ENCODE measurements at places on chromosomes 4 and X.
A peak's percentile ranks its signal among the peaks of the same experiment; 100 is the strongest.

GRCh38 chrX:86383681-86384540 is 235.7 kb downstream of the DACH2 start:
- DNase-seq = no peak

- no peak for DNase-seq
Measured at GRCh38 chr4:6507345-6507744, 34.9 kb upstream of the PPP2R2C start.

- DNase-seq = no peak
Measured at GRCh38 chrX:15499976-15500375, 631 bp upstream of the BMX start.

DNA sequence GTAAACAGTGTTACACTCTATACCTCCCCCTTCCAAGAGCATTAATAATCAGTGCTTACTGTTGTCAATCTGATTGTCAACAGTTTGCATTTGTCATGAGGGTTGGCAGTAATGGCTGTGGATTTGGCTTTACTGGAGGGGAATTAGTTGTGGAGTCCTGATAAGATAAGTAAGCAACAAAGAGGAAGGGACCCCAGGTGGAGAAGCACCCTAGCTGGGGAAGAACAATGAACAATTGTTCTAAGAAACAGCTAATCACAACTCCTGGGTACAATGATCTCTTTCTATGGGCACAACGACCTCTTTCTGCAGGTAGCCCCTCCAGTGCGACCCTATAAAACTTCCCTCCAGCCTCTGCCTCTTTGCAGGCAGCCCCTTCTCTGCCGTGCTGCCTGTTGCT is 53.2 kb upstream of the CDKN2AIP start:
- no peak for DNase-seq

DNA sequence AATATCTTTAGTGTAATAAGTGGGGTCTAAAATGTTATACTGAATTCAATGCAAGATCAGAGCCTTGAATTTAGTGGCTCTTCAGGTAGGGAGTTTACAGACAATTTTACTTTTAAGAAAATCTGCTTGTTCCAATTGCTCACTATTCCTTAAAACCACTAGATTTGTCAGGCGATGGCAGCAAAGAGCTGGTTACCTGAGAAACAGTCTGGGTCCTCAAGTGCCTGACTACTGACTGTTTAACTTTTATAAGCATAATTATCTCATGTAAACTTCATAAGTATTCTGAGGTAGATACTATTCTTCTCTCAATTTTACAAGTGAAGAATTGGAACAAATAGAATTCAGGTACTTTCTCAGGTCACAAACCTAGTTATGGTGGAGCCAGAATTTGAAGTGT is 84.3 kb downstream of the RRAGB start:
- peak; percentile 15 for DNase-seq

GRCh38 chr4:56160636-56161035 is 211.9 kb downstream of the CEP135 start:
- DNase-seq = no peak

- DNase-seq = no peak
Measured at GRCh38 chr4:151887816-151888180, 127.0 kb upstream of the GATB start.

DNA sequence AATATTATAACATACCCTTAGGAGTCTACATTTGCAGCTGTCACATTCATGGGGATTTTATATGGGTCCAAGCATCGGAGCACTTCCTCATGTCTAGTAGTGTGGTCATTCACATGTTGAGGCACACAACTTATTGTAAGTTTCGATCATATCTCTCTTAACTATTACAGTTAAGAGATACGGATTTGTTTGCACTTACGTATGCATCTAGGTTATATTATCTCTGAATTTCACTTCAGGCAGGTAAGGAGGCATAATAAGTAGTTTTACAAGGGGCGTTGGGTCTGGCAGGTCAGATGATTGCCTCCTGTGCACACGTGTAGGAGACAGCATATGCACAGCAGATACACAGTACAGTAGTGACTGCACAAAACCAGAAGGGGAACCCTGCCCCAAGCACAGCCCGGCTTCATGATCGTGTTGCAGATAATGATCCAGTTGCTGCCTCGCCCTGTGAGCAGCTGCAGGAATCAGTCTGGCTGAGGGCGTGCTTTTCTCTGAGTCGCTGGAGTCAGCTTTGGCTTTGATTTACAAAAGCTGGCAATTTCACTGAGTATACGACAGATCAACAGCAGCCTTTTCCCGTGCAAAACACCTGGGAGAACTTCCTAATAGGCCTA is 302.9 kb upstream of the GATB start:
- no peak for DNase-seq

GRCh38 chr4:158090323-158090722 is 82.5 kb downstream of the GASK1B start:
- DNase-seq = no peak

DNA sequence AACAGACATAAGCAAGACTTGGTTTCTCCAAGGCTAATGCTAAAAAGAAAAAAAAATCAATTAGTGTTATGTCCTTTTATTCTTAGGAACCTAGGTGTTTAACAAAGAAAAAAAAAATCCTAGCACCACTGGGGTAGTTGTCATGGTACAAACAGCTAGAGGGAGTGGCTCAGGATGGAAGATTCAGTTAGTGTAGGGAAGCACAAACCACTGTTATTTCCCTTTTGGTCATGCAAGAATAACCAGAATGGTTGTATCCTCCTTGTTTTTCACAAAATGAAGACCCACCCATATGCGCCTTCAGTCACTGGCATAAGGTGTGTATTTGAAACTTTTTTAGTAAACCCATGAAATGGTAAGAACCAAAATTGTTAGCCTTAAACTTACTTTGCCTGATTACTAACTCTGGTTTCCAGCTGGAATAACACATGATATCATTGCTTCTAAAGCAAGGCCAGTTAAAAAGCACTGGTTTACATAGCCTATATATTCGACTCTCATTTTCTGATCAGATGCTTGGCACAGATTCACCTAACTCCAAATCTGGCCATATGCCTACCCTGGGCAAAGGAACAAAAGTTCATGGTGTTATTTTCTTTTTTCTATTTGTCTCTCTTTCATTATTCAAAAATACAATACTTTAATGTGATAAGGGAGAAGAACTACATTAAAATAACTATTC is 132.6 kb downstream of the SCFD2 start:
- DNase-seq = no peak

DNA sequence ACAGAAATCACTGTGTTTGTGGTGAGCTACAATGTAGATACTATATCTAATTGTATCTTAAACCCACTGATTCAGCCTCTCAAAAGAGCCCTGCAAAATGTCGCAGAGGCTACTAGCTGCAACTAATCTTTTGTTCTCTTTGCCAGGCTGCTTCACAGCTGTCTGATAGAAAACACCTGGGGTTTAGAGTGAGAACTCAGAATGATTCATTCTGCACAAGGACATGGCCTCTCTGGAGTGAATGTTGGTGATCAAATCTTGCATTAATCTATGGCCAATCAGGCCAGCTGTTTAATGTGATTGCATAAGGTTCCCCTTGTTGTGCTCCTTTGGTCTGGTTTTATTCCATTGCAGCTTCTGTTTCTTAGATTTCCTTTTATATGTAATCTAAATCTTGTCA is 100.3 kb downstream of the EMCN start:
- DNase-seq = peak; percentile 19

DNA sequence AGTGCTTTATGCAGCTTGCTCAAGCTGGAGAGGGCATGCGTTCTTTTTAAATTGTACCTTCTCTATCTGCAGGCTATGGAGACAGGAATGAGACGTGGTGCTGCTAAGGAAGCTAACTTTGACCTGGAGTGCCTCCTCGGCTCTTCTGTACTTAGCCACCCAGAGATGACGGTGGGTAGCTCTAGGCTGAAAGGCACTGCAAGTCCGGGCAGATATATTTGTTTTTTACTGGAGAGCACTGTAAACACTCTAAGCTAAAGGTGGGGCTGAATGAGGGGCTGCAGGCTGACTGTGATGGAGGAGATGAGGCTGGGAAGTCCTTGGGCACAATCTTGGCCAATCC is 12.1 kb downstream of the ELF4 start:
- DNase-seq = no peak

GRCh38 chrX:130174045-130174704 is 2.4 kb downstream of the RAB33A start:
- DNase-seq = no peak

- no peak for DNase-seq
Measured at GRCh38 chr4:7218686-7219085, 26.3 kb downstream of the SORCS2 start.

GRCh38 chrX:93673056-93673868 is at the start of gene NAP1L3:
TSS of gene NAP1L3 (minus strand) at chrX:93673578. CDS start at chrX:93673304, 274 bp downstream.
- peak; percentile 50 for DNase-seq

GRCh38 chr4:26406346-26406975 is 83.8 kb downstream of the CCKAR start:
- DNase-seq = peak; percentile 5

DNA sequence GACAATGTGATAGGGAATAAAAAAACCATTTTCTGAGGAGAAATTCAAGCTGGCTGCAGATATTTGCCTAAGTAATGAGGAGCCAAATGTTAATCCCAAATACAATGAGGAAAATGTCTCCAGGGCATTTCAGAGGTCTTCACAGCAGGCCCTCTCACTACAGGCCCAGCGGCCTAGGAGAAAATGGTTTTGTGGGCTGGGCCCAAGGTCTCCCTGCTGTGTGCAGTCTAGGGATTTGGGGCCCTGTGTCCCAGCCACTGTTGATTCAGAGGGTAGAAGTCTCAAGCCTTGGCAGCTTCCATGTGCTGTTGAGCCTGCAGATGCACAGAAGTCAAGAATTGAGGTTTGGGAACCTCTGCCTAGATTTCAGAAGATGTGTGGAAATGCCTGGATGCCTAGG is 778.7 kb downstream of the CENPC start:
- DNase-seq = no peak

GRCh38 chr4:23773884-23774636 is 115.8 kb downstream of the PPARGC1A start:
- DNase-seq = no peak
